ENCODE measurements at places on chromosomes 5 and 9.

GRCh38 chr9:116549061-116549664 is 137.9 kb upstream of the TRIM32 start:
- DNase-seq = no peak

DNA sequence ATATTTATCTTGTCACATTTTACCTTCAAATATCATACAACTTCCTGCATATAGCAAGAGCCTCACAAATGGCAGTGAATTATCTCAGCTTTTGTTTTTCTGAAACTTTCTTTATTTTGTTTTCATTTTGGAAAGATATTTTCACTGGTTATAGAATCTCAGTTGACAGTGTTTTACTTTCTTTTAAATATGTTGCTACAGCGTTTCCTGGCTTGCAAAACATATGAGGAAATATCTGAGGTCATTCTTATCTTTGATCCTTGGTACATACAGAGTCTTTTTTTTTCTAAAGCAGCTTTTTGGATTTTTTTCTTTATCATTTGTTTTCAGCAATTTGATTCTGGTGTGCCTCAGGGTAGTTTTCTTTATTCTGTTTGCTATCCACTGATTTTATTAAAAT is 77.6 kb upstream of the CEP78 start:
- no peak for DNase-seq

DNA sequence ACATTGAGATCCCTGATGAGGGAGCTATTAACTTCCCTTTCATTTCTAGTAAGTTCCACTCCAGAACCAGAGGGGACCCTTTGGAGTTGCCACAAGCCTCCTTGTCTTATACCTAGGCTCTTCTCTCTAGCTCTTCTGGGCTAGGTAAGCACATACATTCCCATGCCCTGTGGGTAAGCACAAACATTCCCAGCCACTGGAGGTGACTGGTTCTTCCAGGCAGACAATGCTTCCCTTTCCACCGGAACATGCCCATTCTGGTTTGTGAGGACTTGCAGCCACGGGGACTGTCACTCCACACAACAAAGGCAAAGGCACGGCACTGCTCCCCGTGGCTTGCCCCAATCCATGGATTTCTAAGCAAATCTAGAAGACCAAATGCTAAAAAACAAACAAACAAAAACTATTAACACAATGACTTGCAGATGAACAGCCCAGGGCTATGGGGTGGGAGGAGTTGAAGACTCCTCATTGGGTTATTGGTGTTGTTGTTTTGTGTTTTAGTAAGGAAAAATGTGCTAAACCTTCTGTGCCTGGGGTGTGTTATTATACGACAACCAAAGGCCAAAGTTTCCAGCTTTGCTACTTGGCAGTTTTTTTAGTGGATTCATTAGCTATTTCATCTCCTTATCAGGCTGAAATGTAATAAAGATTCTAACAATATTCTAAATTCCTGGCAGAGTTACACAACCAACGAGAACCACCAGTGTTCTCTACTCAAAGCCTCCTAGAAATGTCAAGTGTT is 276.2 kb downstream of the SYK start:
- DNase-seq = no peak

DNA sequence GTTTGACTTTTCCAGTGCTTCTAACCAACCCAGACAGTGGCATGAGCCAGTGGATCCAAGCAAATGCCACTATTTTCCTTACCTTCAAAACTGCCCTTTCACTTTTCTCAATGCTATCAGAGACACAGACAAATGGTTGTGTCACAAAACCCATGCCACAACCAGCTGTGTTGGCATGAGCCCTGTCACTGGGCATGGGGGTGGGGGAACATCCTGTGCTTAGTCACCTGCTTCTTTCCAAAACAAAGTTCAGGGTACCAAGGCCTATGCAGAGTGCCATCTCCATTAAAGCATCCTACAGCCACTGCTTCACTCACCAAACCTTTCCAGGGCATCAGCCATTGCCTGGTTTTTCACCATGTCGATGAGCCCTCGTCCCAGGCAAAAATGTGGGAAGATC is 30.1 kb downstream of the NIPSNAP3B start:
- no peak for DNase-seq

- no peak for DNase-seq
Observed at GRCh38 chr5:159735749-159736660, 180.3 kb upstream of the ADRA1B start.

- no peak for DNase-seq
Observed at GRCh38 chr5:5933651-5934050, 444.7 kb downstream of the MED10 start.

- no peak for DNase-seq
Observed at GRCh38 chr5:107393851-107394250, 276.9 kb downstream of the EFNA5 start.

DNA sequence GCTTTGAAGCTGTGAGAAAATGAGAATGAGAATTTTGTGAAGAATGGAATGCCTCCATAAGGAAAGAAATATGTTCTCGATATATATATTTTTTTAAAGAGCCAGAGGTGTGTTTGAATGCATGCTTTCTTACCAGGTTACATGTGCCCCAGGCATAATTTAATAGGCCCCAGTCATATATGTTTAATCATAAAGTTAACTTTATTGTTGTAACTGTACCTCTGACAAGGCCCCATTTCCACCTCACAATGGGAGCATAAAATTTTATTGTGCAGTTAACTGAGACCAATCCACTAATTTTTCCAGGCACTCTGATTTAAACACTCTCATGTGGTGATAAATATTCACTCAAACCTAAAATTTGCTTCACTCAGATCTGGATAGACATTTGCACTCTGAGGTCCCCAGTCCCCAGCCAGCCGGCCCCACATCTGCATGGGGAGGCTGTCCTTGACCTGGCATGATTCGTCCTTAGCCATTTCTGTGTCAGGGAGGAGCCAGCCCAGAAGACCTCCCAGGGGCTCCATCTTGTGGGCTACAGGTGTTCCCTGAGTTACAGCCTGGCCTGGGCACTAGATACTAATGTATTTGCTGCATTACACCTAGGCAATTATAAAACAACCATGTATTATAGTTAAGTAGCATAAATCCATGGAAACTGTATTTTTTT is 245.8 kb downstream of the MTRR start:
- no peak for DNase-seq

GRCh38 chr5:179526978-179527377 is 23.4 kb upstream of the RUFY1 start:
- no peak for DNase-seq

DNA sequence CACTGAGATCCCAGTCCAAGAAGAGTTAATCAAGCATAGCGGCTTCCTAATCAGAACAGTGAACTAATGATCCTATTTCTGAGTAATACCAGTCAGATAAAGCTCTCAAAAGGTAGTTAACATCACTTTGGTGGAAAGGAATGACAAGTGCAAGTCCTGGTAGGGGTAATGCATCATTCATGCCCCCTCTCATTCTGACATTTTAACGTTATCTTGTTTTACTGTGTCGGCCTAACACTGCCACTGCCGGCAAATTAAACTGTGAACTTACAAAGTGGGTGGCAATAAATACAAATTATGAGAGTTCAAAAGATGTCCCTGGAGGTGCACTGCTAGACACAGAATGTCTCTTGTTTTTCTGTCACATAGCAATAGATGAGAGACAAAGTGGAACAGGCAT is 131.6 kb downstream of the EBF1 start:
- peak; percentile 50 for DNase-seq

GRCh38 chr9:114378016-114378415 is 9.8 kb downstream of the AKNA start:
- DNase-seq = no peak

DNA sequence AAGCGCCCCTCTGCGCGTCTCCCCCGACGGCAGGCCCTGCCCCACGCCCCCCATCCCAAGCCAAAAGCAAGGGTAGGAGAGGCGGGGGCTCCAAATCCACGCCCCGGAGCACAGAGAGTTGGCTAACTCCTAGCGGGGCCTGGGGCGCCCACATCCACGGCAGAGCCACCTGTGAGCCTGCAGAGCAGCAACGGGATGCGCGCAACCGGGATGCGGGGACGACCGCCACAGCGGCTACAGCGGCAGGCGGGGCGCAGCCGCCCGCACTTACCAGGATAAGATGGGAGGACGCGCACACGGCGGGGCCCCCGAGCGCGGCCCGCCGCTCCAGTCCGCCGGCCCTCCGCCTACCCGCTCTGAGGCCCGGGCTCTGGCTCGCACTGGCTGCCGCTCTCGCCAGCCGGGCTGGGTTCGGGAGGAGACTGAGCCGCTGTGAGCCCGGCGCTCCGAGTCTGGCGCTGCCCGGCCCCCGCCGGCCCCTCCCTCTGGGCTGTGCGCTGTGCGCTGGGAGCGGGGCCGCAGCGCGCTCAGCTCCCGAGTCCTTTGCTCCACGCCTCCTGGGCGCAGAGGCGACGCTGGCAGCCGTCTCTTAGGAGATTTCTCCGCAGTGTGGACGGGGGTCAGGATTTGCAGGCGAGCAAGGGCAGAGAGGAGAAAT is at the start of gene SLC24A2:
SLC24A2 (minus strand) TSS at position 424 of the 658 bp plus-strand sequence.
- DNase-seq = no peak

DNA sequence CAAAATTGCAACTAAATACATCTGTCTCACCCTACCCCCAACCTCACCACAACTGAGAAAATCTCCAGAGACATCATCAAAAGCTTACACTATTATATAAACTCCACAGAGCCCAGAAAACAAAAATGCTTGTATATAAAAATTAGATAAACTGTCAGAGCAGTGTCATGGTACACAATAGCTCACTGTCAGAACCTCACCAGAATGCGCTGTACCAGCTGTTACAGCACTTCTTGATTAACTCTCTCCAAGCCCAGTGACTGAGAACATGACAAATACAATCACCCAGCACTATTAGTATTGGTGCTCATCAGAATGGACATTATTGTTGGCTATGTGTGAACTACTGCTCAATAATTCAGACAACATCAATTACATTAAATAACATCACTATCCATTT is 65.7 kb downstream of the ZDHHC21 start:
- no peak for DNase-seq

DNA sequence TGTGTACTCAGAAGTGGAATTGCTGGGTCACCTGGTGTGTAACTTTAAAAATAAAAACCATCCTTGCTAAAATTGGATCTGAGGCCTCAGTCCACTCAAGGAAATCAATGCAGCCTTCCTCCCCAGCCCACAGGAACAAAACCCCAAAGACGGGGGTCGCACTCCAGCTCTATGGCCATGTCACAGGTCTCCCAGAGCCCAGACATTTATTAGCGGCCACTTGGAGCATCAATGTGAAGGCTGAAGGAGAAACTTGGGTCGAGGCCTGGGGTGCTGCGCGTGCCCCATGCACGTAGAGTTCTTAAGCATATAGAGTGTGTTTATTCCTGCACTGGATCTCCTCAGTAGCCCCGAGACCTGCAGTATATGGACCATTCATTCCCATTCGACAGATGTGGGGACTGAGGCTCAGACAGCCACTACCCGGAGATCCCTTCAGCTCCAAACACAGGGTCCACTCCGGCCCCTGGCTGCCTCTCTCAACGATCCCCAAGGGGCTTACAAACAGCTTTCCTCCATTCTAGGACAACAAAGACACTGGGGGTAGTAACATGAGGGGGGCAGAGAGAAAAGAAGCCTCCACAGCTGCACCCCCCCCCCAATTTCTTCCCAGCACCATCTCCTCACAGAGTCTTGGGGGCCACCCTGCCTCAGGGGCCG is 14.3 kb upstream of the OLFM1 start:
- no peak for DNase-seq

- DNase-seq = no peak
Observed at GRCh38 chr9:93246111-93246510, 62.2 kb downstream of the WNK2 start.

DNA sequence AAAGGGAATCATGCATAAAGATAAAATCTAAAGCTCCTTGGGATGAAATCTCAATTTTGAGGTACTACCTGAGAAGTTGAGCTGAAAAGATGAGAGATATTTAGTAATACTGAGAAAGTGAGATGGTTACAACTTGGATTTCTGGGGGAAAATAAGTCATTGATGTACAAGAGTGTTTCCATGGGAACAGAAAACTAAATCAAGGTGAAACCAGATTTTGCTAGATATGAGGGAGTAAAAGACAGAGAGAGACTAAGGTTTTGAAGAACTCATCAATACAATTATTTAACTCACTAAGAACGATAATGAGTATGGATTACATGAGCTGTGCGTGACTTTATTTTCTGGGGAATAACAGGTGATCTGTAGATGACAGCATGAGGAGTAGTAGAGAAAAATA is 10.2 kb upstream of the ST8SIA4 start:
- no peak for DNase-seq

GRCh38 chr5:83306572-83307241 is 164.8 kb upstream of the VCAN start:
- no peak for DNase-seq

DNA sequence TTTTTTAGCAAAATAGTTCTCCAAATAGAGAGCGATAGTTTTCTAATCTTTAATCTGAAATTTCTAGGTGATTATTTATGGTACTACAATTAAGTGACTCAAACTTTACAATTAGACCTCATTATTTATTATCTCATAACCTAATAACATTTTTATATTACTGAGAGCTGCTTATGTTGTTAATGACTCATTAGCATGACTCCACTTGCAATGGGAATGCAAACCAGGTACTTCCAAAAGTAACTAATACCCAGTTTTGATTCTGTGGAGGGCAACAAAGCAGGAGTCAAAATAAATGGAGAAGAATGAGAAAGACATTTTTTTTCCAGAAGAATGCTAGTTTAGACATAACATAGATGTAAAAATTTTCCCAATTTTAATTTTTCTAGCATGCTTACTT is 466.0 kb downstream of the PLK2 start:
- no peak for DNase-seq

- DNase-seq = no peak
Observed at GRCh38 chr5:133425222-133425621, 187.1 kb downstream of the FSTL4 start.

DNA sequence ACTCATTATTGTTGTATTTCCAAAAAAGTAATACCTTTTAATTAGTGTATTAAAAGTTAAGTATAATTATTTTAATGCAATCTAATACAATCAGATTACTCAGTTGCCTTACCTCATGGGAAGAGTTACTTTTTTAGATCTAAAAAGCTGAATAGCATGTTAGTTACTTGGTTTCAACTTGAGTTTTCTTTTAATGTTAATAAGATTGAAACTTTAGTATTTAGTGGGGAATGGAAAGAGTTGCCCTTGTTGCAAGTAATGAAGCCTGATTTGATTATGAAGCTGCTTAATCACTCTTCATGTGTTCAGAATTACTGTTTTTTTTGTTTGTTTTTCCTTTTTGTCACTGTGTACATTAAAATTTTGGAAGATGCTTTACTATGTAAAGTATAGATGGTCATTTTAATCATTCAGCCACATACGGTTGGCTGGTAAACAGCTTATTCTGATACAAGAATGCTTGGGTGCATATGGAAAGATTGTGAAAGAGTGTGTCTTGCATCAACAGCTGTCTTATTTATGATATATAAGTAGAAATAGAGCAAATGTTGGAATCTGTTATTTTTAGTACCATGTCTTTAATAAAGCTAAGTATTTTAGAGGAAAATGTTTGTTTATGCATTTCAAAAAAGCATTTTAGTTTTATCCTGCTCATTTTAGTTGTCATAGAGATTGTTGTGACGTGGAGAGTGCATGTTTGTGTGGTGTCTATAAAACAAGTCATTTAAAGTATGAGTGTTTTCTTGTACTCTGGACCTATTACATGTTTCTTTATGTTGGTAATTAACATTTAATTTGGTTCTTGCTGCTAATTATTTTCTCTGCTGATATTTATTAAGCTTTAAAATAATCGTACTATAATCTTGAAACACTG is 36.4 kb downstream of the SREK1 start:
- DNase-seq = no peak
